ENCODE measurements at places on chromosomes 5 and 9. TPM values are rescaled to one million over a fixed set of nuclear protein-coding genes. Genes with fewer than 3 reads are reported as not detected.

DNA sequence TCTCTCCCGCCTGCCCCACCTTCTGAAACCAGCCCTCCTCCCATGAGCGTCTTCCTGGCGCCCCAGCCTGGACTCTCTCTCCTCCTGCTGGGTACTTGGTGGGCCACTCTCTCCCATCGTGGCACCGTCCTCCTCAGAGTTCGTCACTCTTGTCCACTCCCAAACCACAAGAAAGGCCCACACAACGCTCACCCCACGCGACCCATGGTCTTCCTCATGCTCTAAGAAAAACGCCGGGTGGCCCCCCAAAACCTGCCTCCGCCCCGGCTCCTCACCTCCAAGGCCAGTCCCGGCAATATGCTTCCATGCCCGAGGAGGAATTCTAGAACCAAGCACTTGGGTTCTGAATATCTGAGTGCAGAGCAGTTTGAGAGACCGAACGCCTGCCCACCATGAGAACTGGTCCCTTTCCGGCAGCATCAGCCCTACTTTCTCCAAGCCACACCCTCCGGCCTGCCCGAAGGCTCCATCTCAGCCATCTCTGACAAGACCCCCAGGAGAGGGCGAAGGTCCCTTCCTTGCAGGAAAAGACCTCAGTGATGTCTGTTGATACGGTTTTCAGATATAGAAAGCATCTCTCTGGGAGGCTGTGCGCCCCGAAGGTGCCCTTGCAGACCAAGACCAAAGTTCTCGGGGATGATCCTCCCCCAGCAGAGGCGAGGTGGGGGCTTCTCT, 15.0 kb downstream of the SLC6A3 start:
- peak; percentile 30 for DNase-seq

DNA sequence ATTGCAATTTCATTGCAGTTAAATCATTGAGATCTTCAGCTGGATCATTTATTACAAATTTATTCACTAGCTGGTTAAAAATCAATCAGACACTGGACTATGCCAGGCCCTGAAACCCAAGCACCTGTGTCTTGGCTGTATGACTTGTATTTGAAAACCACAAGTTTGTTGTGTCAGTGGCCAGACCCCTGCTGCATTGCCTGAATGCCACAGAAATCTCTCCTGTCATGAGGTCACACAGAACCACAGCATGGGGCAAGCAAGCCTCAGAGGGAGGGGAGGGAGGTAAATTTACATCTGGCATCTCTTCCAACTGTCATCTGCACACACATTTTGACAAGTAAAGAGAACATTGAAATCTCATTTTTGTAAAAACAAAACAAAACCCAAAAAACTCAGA, 90.0 kb downstream of the ARRDC3 start:
- DNase-seq, result no peak

- no peak for DNase-seq
Observed at GRCh38 chr9:95296761-95297160, 20.7 kb downstream of the FANCC start.

- no peak for DNase-seq
Observed at GRCh38 chr5:139262059-139262741, 31.3 kb upstream of the MATR3 start.

- no peak for DNase-seq
Observed at GRCh38 chr9:36433386-36433785, 33.3 kb upstream of the RNF38 start.

GRCh38 chr5:10601246-10602030, 37.6 kb downstream of the ANKRD33B start:
- DNase-seq, result peak; percentile 95

- no peak for DNase-seq
Observed at GRCh38 chr5:111472579-111472978, 39.8 kb downstream of the STARD4 start.

DNA sequence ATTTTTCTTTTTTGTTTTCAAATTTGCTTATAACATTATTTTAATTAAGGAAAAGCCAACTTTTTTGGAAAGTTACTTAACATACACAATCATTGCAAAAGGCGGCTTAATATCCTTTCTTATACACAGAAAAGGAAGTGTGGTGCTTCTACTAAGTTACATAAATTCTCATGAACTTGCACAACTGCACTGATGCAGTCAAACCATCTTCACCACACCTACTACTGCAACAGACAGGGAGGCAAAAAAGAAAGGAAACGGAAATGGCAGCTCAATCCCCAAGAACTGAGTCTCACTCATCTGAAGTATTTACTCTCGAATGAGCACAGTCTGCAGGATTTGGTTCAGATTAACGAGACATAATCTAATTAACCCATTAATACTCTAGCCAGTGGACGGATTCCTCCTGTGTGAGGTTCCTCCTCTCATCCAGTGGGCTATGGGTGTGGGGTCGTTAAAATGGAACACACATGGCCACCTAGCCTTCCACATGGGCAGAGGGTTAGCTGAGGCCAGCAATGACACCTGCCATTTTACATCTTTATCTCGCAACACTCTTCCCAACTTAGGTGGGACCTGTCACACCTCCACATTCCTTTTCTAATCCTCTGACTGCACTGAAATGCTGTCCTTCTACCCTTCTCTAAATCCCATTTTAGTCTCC, 30.0 kb downstream of the GOLM1 start:
- no peak for DNase-seq

DNA sequence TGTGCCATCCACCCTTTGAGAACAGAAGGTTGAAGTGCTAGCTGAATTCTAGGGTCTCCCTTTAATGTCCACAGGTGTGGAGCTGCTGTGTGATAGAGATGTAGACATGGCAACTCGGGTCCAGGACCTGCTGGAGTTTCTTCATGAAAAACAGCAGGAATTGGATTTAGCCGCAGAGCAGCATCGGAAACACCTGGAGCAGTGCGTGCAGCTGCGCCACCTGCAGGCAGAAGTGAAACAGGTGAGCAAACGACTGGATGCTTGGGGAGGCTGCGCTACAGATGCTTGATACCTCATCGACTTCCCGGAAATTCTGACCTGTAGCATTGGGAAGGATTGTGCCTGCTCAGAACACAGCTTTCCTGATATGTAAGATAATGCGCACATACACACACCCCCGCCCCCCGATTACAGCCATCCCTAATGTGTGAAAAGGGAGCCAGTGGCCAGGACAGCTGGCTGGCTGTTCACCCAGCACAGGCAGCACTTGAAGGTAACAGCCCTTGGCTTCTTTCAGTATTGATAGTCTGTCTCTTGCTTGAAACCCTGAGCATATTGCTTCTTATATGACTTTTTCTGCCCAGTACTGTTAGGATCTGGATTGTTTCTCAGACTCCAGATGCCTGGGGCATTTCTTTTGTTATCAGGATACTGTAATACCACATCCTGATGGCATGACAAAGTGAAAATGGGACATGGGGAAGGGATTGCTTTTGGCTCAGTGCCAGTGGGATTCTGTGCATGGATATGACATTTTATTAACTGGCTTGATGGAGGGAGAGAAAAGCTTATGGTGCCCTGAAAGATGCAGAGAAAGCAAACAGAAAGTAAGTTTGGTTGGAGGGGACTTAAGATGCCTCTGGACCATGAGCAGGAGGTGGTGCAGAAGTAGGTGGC, 216.8 kb upstream of the OTULINL start:
- no peak for DNase-seq

GRCh38 chr5:163633926-163634460, 128.6 kb downstream of the MAT2B start:
- no peak for DNase-seq

DNA sequence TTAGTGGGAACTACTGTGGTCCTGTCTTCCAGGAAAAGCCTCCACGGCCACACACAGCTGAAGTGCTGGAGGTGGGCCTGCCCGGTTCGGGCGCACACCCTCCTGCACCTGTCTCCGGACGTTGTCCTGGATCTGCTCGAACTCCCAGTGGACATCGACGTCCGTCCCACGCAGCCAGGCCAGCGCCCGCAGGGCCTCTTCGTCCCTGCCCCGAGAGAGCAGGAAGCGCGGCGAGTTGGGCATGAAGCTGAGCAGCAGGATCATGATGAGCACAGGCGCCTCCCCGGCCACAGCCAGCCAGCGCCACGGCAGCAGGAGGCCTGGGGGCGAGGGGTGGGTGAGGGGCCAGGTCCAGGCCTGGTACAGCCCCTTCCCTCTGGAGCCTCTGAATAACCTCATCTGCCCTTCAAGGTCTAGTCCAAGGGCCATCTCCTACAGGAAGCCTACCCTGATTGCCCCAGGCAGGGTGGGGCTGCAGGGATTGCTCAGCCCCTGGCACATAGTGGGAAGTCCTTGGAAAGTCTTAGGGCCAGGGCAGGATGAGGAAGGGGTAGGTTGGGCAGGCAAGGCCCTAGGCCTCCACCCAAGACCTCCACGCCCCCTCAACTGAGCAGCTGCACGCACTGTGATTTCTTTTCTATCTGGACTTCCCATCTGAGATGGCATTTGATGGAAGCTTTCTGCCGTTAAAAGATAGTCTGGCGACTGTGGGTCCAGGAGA, 3.4 kb downstream of the SLC2A6 start:
- no peak for DNase-seq

GRCh38 chr5:35335752-35336151, 105.5 kb upstream of the PRLR start:
- no peak for DNase-seq

DNA sequence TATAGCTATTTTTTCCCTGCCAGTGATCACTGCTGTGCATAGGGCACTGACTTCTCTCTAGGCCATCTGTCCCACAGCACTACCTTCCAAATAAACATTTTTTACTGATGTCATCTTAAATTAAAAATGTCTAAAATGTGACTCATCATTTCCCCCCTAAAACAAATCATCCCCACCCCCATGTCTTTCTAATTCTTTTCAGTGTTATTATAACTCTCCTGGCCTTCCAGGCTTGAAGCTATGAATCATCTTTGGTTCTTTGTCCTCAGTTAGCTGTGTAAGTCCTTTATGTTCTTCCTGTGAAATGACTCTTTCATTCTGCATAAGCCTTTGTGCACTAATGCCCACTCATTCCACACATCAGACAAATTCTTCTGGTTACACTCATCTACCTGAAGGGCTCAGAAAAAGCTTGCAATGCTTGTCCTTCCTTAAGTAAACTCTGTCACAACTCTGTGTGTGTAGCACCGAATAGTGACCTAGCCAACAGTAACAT, 78.1 kb downstream of the CFAP95 start:
- DNase-seq, result no peak

- DNase-seq, result peak; percentile 73
Observed at GRCh38 chr5:132225165-132226032, 2.3 kb downstream of the P4HA2 start.

DNA sequence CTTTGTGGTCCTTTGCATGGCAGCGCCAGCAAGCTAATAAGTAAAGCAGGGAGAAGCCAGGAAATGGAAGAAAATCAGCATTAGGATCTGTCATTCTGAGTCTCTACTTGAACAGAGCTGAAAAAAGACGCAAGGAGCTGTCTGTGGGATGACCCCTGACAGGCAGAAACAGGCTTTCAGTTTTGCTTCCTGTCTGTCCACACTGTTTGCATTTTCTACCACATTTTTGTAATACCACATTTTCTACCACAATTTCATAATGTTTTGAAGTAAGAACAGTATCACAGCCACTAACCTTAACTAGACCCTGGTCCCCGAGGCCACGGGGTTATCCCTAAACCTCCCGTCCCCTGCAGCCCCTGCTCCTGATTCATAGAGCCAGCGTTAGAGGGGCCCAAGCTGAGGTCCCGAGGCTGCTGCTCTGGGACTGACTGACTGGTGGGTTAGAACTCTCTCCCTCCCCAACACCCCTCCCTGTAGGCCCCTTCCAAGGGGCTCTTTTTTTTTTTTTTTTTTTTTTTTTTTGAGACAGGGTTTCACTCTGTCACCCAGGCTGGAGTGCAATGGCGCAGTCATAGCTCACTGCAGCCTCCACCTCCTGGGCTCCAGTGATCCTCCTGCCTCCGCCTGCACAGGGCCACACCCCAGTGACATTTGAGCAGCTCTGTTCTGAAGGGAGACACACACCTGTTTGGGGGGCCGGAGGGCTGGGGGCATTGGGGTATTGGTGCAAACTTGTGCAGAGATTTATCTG, 4.0 kb upstream of the CLIC3 start:
- no peak for DNase-seq

The PCDHB8 gene
- total RNA-seq, result 4.5 TPM

The PCDHAC2 gene
- 2.4 TPM for total RNA-seq

The TTC39B gene
- 17.7 TPM for total RNA-seq

The BRINP1 gene
- not detected for total RNA-seq

The SEMA6A gene
- 35.4 TPM for total RNA-seq

The PARP8 gene
- 30.4 TPM for total RNA-seq

The PCDHGB7 gene
- 18.9 TPM for total RNA-seq
